ENCODE measurements at places on chromosomes 13 and 19. TPM values are rescaled to one million over a fixed set of nuclear protein-coding genes. Genes with fewer than 3 reads are reported as not detected.
A peak's percentile ranks its signal among the peaks of the same experiment; 100 is the strongest.

DNA sequence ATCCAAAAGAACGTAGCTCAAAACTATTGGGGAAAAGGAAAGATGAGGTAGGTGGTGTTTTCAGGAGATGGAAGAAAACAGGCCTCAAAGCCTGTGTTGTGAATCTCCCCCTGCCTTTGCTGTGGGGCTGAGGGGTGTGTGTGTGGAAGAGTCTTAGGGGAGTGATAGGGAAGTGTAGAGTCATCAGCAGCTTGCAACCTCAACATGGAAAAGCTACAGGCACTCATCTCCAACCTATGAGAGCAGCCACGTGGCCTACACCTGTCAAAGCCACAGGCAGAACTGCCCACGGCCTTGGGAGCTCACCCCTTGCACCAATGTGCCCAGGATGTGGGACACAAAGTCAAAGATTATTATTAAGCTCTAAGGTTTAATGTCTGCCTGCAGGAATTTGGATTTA is 4.3 kb upstream of the SIGLEC12 start:
- H3K27me3 ChIP-seq: no peaks in the 10 kb centered on the region
- H3K36me3 ChIP-seq: no peaks in the 10 kb centered on the region
- peaks cover 6% of the 10 kb centered on the region for H3K4me1 ChIP-seq
- no peak overlapping the region for H3K4me3 ChIP-seq
- no peak for DNase-seq
- H3K27ac ChIP-seq: no peak overlapping the region

The CEACAM4 gene
- not detected for polyA plus RNA-seq

The RFPL4A gene
- not detected for polyA plus RNA-seq

GRCh38 chr13:30796132-30796572 is 60.8 kb downstream of the ALOX5AP start:
- H3K36me3 ChIP-seq: no peaks in the 10 kb centered on the region
- H3K27ac ChIP-seq: no peak overlapping the region
- DNase-seq: no peak
- H3K27me3 ChIP-seq: no peaks in the 10 kb centered on the region
- H3K4me1 ChIP-seq: peaks cover 26% of the 10 kb centered on the region

DNA sequence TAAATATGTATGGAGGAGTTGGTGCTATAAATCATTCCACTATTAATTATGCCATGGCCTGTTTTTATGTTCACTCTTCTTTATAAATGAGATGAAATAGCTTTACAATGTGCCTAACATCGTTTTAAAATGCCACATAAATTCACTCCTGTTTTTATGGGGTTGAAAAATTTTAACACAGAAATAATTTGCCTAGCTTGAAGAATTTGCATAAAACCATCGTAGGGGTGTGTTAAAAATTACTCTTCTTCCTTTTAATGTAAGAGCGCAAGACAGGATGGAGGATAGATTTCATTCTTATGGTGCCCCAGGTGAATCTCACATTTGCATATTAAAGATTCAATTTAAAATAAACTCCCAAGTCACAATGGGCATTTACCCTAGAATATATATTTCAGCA is 447.8 kb downstream of the OXGR1 start:
- H3K27me3 ChIP-seq: no peaks in the 10 kb centered on the region
- H3K4me3 ChIP-seq: no peak overlapping the region
- no peak for DNase-seq
- H3K4me1 ChIP-seq: no peaks in the 10 kb centered on the region

DNA sequence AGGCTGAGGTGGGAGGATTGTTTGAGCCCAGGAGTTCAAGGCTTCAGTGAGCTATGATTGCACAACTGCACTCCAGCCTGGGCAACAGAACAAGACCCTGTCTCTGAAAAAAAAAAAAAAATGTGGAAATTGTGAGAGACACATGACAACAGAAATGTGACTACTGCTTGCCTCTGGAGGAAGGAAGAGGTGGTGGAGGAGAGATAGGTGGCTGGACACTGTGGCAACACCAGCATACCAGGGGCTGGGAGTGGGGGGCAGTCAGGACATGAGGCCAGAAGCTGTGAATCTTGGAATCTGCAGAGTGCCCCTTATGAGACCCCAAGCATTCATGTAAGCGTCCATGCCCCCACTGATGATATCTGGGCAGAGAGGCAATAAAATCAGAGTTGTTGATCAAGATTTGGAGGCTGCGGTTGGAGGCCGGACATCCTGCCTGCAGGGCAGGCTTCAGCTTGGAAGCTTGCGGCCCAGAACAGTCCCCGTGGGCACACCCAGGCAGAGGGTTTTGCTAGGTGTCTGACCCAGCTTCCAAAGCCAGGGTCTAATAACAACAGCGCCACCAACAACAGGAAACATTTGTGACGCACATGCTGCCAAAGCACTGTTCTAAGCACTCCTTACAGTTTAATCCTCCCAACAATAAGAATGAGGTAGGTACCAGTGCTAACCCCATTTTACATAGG is 16.9 kb downstream of the FAM187B start:
- peak overlapping the region; percentile 41 for H3K4me3 ChIP-seq
- peak; percentile 93 for DNase-seq
- H3K36me3 ChIP-seq: no peaks in the 10 kb centered on the region
- H3K27ac ChIP-seq: peak overlapping the region; percentile 98
- no peaks in the 10 kb centered on the region for H3K27me3 ChIP-seq
- peaks cover 96% of the 10 kb centered on the region for H3K4me1 ChIP-seq

GRCh38 chr19:14479309-14479974 is 4.3 kb upstream of the PTGER1 start:
- no peak overlapping the region for H3K27ac ChIP-seq
- peaks cover 10% of the 10 kb centered on the region for H3K36me3 ChIP-seq
- H3K4me1 ChIP-seq: peaks cover 24% of the 10 kb centered on the region
- DNase-seq: no peak
- peaks cover 6% of the 10 kb centered on the region for H3K27me3 ChIP-seq

DNA sequence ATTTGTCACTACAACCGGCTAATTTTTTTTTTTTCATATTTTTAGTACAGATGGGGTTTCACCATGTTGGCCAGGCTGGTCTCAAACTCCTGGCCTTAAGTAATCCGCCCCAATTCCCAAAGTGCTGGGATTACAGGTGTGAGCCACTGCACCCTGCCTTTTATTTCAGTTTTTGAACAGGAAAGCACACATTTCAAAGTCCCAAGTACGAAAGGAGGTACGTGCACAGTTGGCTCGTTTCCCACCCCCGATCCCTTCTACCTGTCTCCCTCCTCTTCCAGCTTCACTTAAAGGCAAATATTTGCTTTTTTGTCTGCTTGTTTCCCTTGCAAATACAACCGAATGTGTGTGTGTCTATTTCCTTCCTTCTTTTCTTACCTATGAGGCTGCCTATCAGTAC is 30.5 kb downstream of the ZIC5 start:
- no peaks in the 10 kb centered on the region for H3K4me1 ChIP-seq
- no peaks in the 10 kb centered on the region for H3K36me3 ChIP-seq
- H3K4me3 ChIP-seq: no peak overlapping the region

The C19orf67 gene
- not detected for polyA plus RNA-seq

- H3K4me3 ChIP-seq: no peak overlapping the region
- H3K4me1 ChIP-seq: no peaks in the 10 kb centered on the region
- no peaks in the 10 kb centered on the region for H3K27me3 ChIP-seq
- DNase-seq: no peak
- H3K36me3 ChIP-seq: no peaks in the 10 kb centered on the region
These were observed 43.7 kb downstream of the NUMBL start for GRCh38 chr19:40646743-40647254.

DNA sequence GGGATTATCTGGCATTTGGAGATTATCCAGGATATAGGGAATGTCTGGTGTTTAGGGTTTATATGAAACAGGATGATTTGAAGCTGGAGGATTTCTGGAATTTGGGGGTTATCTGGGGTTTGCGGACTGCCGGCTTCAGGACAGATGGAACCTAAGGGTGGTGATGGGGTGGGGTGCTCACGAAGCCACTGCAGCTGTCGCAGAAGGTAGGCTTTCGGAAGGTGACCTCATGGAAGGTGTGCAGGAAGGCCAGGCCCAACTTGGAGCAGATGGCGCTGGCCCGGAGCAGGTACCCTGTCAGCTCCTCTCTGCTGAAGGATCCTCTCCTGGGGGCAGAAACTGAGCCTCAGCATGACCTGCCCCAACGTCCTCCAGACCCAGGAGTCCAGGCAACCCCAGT is 9.6 kb downstream of the FAM98C start:
- no peak for DNase-seq
- no peaks in the 10 kb centered on the region for H3K27me3 ChIP-seq
- H3K27ac ChIP-seq: no peak overlapping the region
- H3K4me3 ChIP-seq: no peak overlapping the region
- no peaks in the 10 kb centered on the region for H3K36me3 ChIP-seq
- H3K4me1 ChIP-seq: peaks cover 9% of the 10 kb centered on the region

The ACP7 gene
- polyA plus RNA-seq: not detected

DNA sequence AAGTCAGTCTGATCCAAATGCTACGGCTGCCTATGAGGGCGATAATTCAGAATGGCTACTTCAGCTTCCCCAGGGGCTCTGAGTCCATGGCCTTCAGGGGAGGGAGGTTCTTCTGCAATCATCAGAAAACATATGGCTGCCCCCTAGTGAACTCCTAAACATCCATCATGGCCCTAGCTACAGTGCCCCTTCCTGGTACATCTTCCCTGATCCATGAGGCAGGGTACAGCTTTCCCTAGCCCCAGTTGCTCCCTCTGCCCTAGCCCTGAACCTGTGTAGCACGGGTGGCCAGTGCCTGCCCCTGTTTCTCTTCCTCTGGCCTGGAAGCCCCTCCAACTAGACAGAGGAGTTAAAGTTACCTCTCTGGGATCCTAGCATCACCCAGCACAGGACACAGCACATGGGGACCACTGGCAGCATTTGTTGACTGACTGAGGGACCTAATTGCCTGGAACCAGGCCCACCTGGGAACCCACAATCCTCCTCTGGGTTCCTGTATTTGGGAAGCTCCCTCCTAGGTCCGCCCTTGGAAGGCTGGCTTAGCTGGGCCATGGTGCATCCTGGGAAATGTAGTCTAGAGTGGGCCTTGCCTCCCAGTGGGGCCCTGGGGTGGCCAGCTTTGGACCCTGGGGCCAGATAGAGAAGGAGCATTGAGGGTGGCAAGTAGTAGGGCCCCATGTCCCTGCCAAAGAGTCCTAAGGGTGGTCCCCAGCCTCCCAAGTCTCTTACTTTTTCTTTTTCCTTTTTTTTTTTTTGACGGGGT is 17.7 kb upstream of the SEMA6B start:
- no peaks in the 10 kb centered on the region for H3K4me1 ChIP-seq
- no peak for DNase-seq
- no peak overlapping the region for H3K4me3 ChIP-seq
- H3K27me3 ChIP-seq: peaks cover 5% of the 10 kb centered on the region
- no peak overlapping the region for H3K27ac ChIP-seq
- no peaks in the 10 kb centered on the region for H3K36me3 ChIP-seq

The UPK1A gene
- polyA plus RNA-seq: not detected

The KIR2DL4 gene
- polyA plus RNA-seq: not detected

- no peak for DNase-seq
- H3K27me3 ChIP-seq: no peaks in the 10 kb centered on the region
- no peaks in the 10 kb centered on the region for H3K4me1 ChIP-seq
- no peak overlapping the region for H3K27ac ChIP-seq
These were observed 505.1 kb downstream of the IRS2 start for GRCh38 chr13:109281017-109281902.

The NALCN gene
- not detected for polyA plus RNA-seq

The MAMSTR gene
- polyA plus RNA-seq: 0.73 TPM

GRCh38 chr19:14550201-14550754 is 20.9 kb downstream of the TECR start:
- peaks cover 38% of the 10 kb centered on the region for H3K4me1 ChIP-seq
- no peaks in the 10 kb centered on the region for H3K27me3 ChIP-seq
- H3K36me3 ChIP-seq: peaks cover 13% of the 10 kb centered on the region
- H3K27ac ChIP-seq: no peak overlapping the region
- no peak overlapping the region for H3K4me3 ChIP-seq

GRCh38 chr13:99178636-99179035 is 22.0 kb upstream of the UBAC2 start:
- H3K27me3 ChIP-seq: no peaks in the 10 kb centered on the region
- H3K4me1 ChIP-seq: peaks cover 44% of the 10 kb centered on the region
- no peak overlapping the region for H3K27ac ChIP-seq
- peak; percentile 39 for DNase-seq

GRCh38 chr19:1166872-1167573 is 7.0 kb downstream of the SBNO2 start:
- H3K27me3 ChIP-seq: no peaks in the 10 kb centered on the region
- DNase-seq: no peak
- peaks cover 23% of the 10 kb centered on the region for H3K4me1 ChIP-seq
- no peak overlapping the region for H3K27ac ChIP-seq
- H3K36me3 ChIP-seq: no peaks in the 10 kb centered on the region

DNA sequence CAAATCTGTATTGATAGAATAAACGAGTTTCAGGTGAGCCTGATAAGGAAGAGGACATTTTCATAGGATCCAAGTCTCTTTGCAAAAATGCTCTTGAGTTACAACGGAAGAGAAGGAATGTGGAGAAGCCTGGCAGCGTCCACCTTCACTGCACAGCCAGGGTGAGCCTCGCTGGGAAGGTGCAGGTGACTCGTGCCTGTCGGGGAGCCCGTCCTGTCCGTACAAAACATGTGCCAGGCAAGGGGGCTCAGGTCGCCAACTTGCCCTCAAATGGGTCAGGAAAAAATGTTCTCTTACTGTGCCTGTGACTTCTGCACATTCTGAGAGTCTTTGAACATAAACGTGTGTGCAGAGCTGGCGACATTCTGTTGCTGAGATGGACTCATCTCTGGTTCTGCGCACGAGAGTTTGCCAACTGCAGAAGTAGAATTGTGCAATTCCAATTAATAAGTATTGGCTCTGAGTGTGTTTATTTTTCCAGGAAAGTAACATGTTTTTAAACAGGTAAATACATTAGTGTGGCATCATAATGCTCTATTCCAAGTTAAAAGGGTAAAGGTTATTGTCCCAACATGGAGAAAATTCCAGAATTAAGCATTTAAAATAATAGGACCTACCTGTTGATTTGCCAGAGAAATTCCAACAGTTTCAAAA is 28.6 kb downstream of the NAXD start:
- H3K4me3 ChIP-seq: no peak overlapping the region
- peaks cover 24% of the 10 kb centered on the region for H3K36me3 ChIP-seq
- no peaks in the 10 kb centered on the region for H3K4me1 ChIP-seq
- no peak for DNase-seq

GRCh38 chr13:26727633-26728032 is 33.0 kb downstream of the GPR12 start:
- no peak overlapping the region for H3K27ac ChIP-seq
- no peaks in the 10 kb centered on the region for H3K27me3 ChIP-seq
- H3K4me1 ChIP-seq: no peaks in the 10 kb centered on the region
- H3K36me3 ChIP-seq: no peaks in the 10 kb centered on the region
- no peak for DNase-seq

The SERPINE3 gene
- polyA plus RNA-seq: not detected

- no peaks in the 10 kb centered on the region for H3K27me3 ChIP-seq
- no peaks in the 10 kb centered on the region for H3K4me1 ChIP-seq
- H3K27ac ChIP-seq: no peak overlapping the region
- H3K36me3 ChIP-seq: no peaks in the 10 kb centered on the region
These were observed 65.5 kb downstream of the TSHZ3 start for GRCh38 chr19:31283701-31284100.

DNA sequence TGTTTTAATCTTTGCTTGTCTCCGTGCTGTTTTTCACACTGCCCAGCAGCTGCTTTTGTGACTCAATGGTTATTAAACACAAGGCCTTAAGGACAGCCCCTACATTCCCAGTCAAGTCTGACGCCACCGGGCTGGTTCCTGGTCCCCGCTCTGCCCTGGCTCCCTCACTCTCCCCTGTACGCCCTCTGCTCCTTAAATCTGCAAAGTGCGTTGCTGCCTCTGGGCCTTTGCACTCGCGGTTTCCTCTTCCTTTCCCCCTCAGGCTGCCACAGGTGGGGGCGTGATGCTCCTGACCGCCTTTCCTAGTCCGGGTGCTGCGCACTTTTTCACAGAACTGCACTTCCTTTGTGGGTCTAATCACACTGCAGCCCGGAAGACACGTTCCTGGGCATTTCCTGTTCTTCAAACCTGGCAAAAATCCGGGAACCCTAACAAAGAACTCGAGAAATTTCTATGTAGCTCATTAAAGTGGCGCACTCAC is 25.6 kb downstream of the NOSIP start:
- peak; percentile 50 for DNase-seq
- H3K27ac ChIP-seq: peak overlapping the region; percentile 55
- peaks cover 40% of the 10 kb centered on the region for H3K36me3 ChIP-seq
- no peak overlapping the region for H3K4me3 ChIP-seq
- H3K27me3 ChIP-seq: no peaks in the 10 kb centered on the region
- H3K4me1 ChIP-seq: peaks cover 97% of the 10 kb centered on the region
